Fibroblast of mammary gland (primary cell): ENCODE measurements at places on chromosomes 3 and 15.

GRCh38 chr3:32398531-32398930, 6.9 kb downstream of the CMTM7 start:
- DNase-seq, result no peak

GRCh38 chr3:42071904-42072812, 19.0 kb upstream of the TRAK1 start:
- peak; percentile 87 for DNase-seq

DNA sequence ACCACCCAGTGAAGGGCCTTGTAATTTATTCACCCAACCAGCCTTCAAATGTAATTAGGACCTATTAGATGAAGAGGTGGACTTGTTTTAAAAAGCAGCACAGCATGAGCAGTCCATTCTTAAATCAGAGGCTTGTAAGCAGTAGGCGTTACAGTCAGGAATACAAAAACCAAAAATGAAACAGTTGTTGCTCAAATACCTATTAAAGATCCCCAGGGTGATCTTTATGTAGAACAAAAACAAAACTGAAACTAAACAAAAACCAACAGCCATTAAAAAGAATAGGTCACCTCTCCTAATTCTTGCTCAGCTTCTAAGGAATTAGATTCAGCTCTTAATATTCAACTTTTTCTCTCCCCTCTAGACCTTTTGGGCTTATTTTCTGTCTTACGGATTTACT, 104.9 kb upstream of the ST8SIA2 start:
- DNase-seq, result no peak

- DNase-seq, result no peak
These were observed 121.6 kb upstream of the ROPN1 start for GRCh38 chr3:124113485-124113884.

DNA sequence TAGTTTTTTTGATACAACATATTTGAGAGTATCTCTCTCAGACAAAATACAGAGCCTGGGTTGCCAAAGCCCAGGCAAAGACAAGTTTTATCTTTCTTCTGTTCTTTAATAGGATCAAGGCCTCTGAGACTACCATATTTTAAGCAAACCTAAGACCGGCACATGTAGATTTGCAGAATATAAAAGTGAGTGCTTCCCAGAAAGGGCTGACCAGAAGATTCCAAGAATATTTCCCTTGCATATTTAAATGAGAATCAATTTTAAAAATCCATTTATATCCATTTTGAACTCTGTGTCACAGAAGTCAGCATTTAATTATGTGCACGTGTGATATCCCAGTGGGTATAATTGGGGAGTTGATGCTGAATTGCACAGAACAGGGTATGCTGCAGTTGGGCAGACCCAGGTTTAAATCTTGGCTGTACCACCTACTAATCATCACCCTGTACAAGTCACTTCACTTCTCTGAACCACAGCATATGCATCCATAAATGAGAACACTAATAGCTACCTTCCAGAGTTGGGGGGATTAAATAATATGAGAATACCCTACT, 191.9 kb downstream of the ADAMTS9 start:
- no peak for DNase-seq

DNA sequence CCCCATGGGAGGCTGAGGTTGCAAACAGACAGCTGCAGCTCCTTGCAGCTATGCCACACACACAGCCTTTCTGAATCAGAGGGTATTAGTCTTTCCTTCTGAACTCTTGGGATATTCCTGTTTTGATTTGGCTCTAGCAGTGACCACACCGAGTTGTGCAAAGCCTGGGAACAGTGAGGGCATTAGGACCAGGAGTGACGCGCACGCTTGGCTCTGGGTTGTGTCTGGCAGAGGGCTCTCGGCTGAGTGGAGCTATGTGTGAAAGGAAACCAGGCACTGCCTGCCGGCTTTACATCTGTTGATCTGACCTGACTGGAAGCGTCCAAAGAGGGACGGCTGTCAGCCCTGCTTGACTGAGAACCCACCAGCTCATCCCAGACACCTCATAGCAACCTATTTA, at the start of gene GALNT15:
Gene GALNT15, plus strand, starts transcription at position 292 of the 400 bp plus-strand sequence. CDS start 472 bp downstream, outside the sequence.
- peak; percentile 100 for DNase-seq

DNA sequence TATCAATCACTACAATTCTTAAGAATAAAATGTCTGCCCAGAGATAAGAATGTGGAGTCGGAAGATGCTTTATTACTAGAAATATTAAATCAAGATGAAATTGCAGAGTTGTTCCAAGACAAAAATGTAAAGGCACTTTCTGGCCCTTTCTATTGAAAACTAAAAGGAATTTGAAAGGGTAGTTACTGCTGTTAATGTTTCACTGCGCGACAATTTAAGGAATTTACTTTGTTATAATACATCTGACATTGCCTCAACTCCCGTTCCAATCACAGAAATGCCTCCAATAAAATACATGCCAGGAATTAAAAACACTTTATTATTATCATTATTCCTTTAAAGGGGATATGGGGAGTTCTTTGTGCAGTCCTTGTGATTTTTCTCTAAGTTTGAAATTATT, 26.4 kb downstream of the RSL24D1 start:
- DNase-seq, result no peak

- DNase-seq, result no peak
These were observed 43.5 kb upstream of the MAGEF1 start for GRCh38 chr3:184755315-184755731.

GRCh38 chr15:70955151-70955550, 62.5 kb downstream of the LRRC49 start:
- DNase-seq, result peak; percentile 58

GRCh38 chr3:45932112-45932511, 11.2 kb upstream of the CXCR6 start:
- no peak for DNase-seq

- DNase-seq, result peak; percentile 84
These were observed 290.5 kb downstream of the PLCL2 start for GRCh38 chr3:17175187-17175807.

DNA sequence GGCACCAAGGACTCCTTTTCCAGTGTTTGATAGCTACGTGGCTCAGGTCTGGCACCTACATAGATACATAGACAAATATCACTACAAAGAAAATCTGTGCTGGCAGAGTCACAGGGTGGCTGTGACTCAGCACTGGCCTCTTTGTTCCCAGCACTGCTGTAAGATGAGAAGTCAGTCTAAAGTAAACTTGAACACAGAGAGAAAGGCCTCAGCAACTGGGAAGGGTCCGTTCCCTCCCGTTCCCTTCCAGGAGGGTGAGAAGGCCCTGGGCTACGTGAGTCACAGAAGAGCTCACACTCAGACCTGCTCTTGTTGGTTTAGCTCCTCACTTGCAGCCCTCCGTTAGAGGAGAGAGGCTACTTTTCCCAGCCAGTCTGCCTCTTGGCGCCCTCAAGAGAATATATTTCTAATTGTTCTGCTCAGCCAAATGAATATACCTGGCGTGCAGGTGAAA, 23.1 kb downstream of the ANXA2 start:
- DNase-seq, result peak; percentile 98
